ENCODE measurements at places on chromosomes 7 and 10.

GRCh38 chr10:49650724-49651034 is 28.8 kb upstream of the C10orf53 start:
- H3K4me1 ChIP-seq: peaks cover 14% of the 10 kb centered on the region
- H3K36me3 ChIP-seq: no peaks in the 10 kb centered on the region
- no peak overlapping the region for H3K27ac ChIP-seq
- H3K27me3 ChIP-seq: no peaks in the 10 kb centered on the region
- no peak overlapping the region for H3K4me3 ChIP-seq

GRCh38 chr7:66668112-66668511 is 39.4 kb downstream of the KCTD7 start:
- H3K4me1 ChIP-seq: no peaks in the 10 kb centered on the region
- no peak overlapping the region for H3K4me3 ChIP-seq
- DNase-seq: no peak
- peaks cover 2% of the 10 kb centered on the region for H3K36me3 ChIP-seq
- H3K27ac ChIP-seq: peak overlapping the region; percentile 29

DNA sequence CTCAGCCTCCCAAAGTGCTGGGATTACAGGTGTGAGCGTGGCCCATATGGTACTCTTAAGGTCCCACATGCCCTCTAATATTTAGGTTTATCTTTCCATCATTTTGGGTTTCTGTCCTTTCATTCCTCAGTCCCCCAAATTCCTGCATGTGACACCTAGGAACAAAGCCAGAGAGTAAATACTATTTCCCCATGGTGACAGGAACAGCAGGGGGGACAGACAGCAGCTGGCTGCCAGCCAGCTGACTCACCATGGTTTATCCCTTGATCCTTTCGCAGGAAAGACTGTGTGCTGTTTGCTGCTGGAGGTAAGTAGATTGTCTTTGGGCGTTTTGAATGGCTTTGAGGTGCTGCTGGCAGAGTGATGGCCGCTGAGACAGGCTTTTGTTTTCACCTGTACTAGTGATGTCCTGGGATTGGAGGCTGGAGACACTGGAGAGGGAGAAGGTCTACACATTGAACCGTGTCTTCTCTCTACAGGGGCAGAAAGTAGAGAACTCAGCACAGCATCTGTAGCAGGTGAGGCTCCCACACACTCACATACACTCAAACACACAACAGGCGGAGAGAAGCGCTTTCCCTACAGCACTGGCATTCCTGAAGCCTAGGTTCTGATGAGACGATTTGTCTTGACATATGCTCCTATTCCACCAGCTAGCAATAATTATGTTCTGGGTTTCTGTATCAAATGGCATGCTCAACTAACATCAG is 83.7 kb upstream of the EFCAB10 start:
- H3K4me3 ChIP-seq: no peak overlapping the region
- no peaks in the 10 kb centered on the region for H3K4me1 ChIP-seq
- H3K27me3 ChIP-seq: no peaks in the 10 kb centered on the region

- no peak overlapping the region for H3K27ac ChIP-seq
- no peaks in the 10 kb centered on the region for H3K27me3 ChIP-seq
Measured at GRCh38 chr7:108054537-108054936, 51.6 kb upstream of the LAMB1 start.

GRCh38 chr7:136070736-136071505 is 93.8 kb upstream of the MTPN start:
- no peak for DNase-seq
- H3K4me3 ChIP-seq: no peak overlapping the region
- H3K4me1 ChIP-seq: no peaks in the 10 kb centered on the region
- no peaks in the 10 kb centered on the region for H3K27me3 ChIP-seq

- H3K27ac ChIP-seq: no peak overlapping the region
- no peaks in the 10 kb centered on the region for H3K27me3 ChIP-seq
- H3K4me1 ChIP-seq: peaks cover 8% of the 10 kb centered on the region
Measured at GRCh38 chr7:712381-713138, 13.9 kb upstream of the DNAAF5 start.

GRCh38 chr10:102420714-102421506 is at the start of gene FBXL15:
FBXL15 (plus strand) TSS chr10:102420836; CDS start chr10:102421130, 294 bp downstream.
- peak within 1 kb of the TSS; percentile 83 for H3K4me3 ChIP-seq
- peak within 1 kb of the TSS; percentile 97 for H3K27ac ChIP-seq
- H3K27me3 ChIP-seq: no peaks in the 10 kb centered on the region
- DNase-seq: peak; percentile 97
- H3K4me1 ChIP-seq: peaks cover 9% of the 10 kb centered on the region

DNA sequence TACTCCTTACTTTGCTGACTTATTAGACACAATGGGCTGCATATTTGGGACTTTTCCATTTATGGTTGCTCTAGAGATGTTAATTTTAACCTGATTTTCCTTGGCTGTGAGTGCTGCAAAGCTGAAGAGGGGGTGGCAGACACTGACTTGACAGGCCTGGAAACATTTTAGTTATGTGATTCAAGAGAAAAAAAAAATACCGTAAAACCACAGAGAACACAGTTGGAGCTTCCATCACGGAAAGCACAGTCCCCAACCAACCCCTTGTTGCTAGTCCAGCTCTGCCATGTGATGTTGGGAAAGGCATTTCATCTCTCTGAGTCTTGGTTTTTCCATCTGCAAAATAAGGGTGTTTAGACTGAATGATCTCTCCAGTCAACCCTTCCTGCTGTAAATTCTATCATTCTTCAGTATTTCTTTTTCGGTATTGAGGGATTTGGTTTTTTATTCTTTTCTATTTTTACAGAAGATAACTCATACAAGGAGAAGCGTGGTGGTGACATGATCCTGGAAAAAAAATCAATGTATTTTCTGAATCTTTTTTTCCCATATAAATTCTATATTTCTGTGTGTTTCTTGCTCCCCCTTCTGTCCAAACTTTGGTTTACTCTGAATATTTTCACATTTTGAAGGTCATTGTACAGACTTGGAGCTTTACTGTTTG is 246.1 kb downstream of the REEP3 start:
- no peaks in the 10 kb centered on the region for H3K36me3 ChIP-seq
- DNase-seq: peak; percentile 36
- H3K27ac ChIP-seq: no peak overlapping the region
- no peak overlapping the region for H3K4me3 ChIP-seq
- peaks cover 20% of the 10 kb centered on the region for H3K4me1 ChIP-seq

DNA sequence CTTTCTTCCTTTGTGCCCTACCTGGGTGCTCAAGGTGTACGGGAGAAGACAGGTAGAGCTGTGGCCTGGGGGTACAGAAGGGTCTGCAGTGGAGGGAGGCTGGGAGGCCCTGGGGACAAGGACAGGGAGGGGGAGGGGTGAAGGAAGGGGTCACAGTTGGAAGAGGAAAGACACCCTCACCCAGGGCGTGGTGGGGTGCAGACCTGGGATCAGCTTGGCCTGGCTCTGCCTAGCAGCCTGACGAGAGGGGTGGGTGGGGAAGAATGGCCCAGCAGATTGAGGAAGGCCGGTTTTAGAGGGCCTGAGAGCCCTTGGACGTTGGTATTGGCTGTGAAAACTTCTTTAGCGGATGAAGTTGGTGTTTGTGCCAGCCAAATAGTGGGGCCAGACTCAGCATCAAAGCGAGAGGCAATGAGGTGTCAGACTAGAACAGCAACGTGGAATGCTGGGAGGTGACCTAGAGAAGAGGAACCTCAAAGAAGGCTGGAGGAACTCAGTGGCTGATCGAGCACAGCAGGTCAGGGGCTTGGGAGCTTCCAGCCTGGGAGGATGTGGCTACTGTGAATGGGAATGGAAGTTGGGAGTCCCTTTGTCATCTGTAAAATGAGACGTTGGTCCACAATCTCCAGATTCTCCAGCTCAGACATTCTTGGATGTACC is 18.1 kb upstream of the TRIM8 start:
- no peaks in the 10 kb centered on the region for H3K36me3 ChIP-seq
- H3K27ac ChIP-seq: peak overlapping the region; percentile 88
- no peak for DNase-seq
- H3K27me3 ChIP-seq: no peaks in the 10 kb centered on the region

GRCh38 chr7:114916261-114916892 is 5.5 kb upstream of the MDFIC start:
- no peak overlapping the region for H3K27ac ChIP-seq
- no peaks in the 10 kb centered on the region for H3K27me3 ChIP-seq

DNA sequence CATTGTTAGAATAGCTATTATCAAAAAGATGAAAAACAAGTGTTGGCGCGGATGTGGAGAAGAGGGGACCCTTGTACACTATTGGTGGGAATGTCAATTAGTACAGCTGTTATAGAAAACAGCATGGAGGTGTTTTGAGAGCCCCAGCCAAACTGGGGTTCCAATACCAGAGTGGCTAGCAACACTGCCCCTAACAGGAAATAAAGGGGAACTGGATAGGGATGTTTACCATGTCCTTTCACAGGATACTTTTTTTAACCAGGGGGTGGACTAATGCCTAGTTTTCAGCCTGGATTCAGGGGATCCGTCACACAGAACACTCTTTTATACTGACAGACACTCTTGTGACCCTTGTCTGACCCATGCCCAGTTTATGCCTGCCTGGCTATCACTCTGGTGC is 6.9 kb upstream of the GSTK1 start:
- H3K4me3 ChIP-seq: no peak overlapping the region
- H3K27ac ChIP-seq: no peak overlapping the region
- no peaks in the 10 kb centered on the region for H3K27me3 ChIP-seq
- H3K4me1 ChIP-seq: peaks cover 18% of the 10 kb centered on the region

GRCh38 chr7:38461887-38462286 is 169.3 kb downstream of the AMPH start:
- H3K36me3 ChIP-seq: no peaks in the 10 kb centered on the region
- H3K4me3 ChIP-seq: no peak overlapping the region
- H3K4me1 ChIP-seq: no peaks in the 10 kb centered on the region
- DNase-seq: no peak

DNA sequence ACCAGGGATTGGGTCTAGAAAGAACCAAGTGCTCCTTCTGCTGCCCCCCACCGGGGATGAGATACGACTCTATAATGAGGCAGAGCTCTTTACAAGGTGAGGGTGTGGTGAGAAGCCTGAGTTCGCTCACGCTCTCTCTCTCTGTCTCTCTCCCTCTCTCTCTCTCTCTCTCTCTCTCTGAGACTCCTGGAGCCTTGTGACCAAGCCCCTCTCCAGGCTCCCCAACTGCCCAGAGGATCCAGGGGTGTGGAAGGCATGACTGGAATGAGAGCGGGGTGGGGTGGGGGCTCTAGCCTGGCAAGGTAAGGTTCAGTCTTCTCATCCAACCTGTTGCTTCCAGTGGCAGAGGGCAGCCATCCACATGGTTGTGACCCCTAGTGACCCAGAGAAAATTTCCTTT is 3.1 kb upstream of the PTF1A start:
- H3K4me3 ChIP-seq: no peak overlapping the region
- no peak for DNase-seq
- H3K27me3 ChIP-seq: no peaks in the 10 kb centered on the region
- peaks cover 12% of the 10 kb centered on the region for H3K4me1 ChIP-seq

GRCh38 chr7:143487061-143487460 is 9.4 kb downstream of the TAS2R41 start:
- H3K36me3 ChIP-seq: no peaks in the 10 kb centered on the region
- no peaks in the 10 kb centered on the region for H3K27me3 ChIP-seq
- DNase-seq: no peak
- no peak overlapping the region for H3K27ac ChIP-seq
- H3K4me1 ChIP-seq: peaks cover 13% of the 10 kb centered on the region

GRCh38 chr7:106248600-106248999 is 36.2 kb downstream of the NAMPT start:
- DNase-seq: no peak
- H3K36me3 ChIP-seq: no peaks in the 10 kb centered on the region
- H3K27ac ChIP-seq: no peak overlapping the region
- H3K4me3 ChIP-seq: no peak overlapping the region
- no peaks in the 10 kb centered on the region for H3K27me3 ChIP-seq

DNA sequence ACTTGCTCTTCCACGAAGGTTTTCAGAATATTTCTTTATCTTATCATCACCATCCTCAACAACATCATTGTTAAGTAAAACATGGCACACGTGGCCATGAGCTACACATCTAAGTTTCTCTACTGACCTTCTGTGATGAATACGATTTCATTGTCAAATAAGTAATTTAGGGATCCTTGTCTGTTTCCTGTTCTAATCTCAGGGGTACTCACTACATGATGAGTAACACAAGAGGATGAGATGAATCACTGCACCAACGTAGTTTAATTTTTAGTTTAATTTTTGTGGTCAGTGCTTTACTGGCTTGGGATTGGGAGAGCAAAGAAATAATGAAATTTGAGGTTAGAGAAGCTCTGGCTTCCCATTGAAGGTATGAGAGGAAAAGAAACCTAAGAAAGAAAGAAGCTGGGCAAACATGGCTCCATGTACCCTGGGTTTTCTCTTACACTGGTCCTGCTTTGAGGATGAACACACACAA is 461.9 kb upstream of the KLF6 start:
- no peak for DNase-seq
- H3K4me3 ChIP-seq: no peak overlapping the region
- H3K36me3 ChIP-seq: no peaks in the 10 kb centered on the region
- no peak overlapping the region for H3K27ac ChIP-seq
- H3K4me1 ChIP-seq: no peaks in the 10 kb centered on the region
- H3K27me3 ChIP-seq: no peaks in the 10 kb centered on the region

GRCh38 chr7:98110249-98111022 is 3.8 kb downstream of the LMTK2 start:
- H3K27me3 ChIP-seq: no peaks in the 10 kb centered on the region
- no peak overlapping the region for H3K4me3 ChIP-seq
- H3K36me3 ChIP-seq: no peaks in the 10 kb centered on the region
- no peak overlapping the region for H3K27ac ChIP-seq

DNA sequence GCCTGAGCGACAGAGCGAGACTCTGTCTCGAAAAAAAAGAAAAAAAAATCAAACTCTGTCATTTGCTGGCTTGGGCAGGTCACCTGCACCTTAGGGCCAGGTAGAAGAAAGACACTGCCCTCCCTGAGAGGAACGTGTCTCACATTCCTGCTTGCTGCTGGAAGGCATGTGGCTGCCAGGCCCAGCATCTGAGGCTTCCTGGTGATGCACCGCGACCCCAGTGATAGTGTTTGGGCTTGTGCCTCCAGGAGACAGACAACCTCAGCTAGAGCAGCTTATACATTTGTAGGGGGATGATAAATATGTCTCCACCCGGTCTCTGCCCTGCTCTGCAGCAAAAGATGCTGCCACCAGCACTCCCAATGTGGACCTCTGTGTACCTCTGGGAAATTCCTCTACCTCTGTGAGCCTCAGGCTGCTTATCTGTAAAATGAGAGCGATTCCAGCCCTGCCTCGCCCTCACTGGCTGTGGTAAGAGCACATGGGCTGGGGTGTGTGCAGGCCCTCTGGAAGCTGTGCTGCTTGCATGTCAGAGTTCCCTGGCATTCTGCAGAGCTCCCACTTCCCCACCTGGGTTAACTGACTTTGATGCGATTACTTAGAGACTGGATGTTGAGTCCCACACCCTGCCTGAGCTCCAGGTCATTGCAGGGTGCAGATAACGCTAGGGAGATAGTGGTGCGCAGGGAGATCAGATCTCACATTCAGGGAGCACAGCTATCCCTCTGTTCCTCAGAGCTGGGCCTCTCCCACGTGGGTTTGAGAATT is 19.9 kb downstream of the SLC29A3 start:
- H3K27me3 ChIP-seq: no peaks in the 10 kb centered on the region
- peak; percentile 62 for DNase-seq
- H3K36me3 ChIP-seq: no peaks in the 10 kb centered on the region
- H3K4me3 ChIP-seq: no peak overlapping the region
- peak overlapping the region; percentile 93 for H3K27ac ChIP-seq

Measured in Caco-2 (cell line).